ENCODE measurements at places on chromosomes 6 and 20.
A peak's percentile ranks its signal among the peaks of the same experiment; 100 is the strongest.

- DNase-seq = no peak
Measured at GRCh38 chr6:15475872-15476271, 187.0 kb downstream of the DTNBP1 start.

DNA sequence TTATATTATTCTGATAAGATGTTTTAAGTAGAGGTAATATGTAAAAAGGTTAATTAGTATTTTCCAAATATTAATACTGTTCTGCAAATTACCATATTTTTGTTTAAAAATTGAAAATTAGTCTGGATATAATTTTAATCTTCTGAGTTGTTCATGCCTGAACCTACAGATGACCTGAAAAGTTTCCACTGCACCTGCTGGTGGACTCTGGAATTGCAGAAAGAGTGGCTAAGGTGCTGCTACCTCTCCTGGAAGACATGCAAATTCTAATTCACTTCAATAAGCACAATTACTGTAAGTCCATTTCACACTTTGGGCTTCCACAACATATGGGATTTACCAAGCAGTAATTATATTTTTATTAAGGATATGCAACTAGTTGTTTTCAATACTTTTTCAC is 77.7 kb upstream of the OLIG3 start:
- DNase-seq = peak; percentile 73

GRCh38 chr20:51127713-51128112 is 104.8 kb upstream of the KCNG1 start:
- no peak for DNase-seq

DNA sequence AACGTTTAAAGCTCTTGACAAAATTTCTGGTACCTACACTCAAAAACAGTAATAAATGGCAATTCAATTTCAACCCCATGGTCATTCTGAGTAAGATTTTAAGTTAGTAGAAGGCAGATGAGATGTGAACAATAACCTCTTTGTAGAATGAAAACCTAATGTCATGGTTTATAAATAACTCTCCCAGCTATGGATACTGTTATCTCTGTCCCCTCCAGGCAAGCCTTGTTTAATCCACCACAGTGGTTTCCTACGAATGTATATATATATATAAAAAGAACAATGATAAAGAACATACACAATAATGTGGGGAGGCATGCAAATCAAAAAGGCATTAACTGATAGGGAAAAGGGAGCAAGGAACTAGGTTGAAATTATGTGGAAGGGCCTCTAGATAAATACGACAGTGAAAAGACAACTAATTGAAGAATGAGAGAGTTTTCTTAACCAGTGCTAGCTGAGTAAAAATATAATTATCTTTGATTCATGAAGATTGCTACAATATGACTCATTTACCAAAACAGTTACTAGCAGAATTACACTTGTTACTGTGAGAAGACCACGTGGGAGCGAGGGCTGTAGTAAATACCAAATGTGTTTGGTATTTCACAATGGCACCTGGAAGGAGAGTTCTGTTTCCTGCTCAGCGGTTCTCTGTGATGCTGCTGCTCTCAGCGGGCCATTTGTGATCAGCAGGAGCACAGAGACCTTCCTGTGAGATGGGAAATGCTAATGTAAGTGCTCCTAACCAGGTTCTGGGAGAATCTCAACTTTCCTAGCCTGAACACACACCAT is 173.7 kb downstream of the MBOAT1 start:
- peak; percentile 78 for DNase-seq

DNA sequence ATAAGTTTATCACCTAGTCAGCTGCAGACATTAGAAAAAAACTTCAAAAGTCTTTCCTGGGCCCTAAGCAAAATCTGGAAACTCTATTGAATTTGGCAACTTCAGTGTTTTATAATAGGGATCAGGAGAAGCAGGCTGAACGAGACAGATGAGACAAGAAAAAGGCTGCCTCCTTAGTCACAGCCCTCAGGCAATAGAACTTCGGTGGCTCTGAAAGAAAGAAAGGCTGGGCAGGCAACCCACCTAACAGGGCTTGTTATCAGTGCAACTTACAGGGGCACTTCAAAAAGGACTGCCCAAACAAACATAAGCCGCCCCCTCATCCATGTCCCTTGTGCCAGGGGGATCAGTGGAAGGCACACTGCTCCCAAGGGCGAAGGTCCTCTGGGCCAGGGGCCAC is 657.9 kb upstream of the HS3ST5 start:
- no peak for DNase-seq

- no peak for DNase-seq
Measured at GRCh38 chr6:84050408-84050807, 16.8 kb downstream of the MRAP2 start.

GRCh38 chr6:162092816-162093502 is 634.6 kb downstream of the PRKN start:
- DNase-seq = no peak

- DNase-seq = no peak
Measured at GRCh38 chr6:128883906-128884305, 968 bp downstream of the LAMA2 start.

- DNase-seq = no peak
Measured at GRCh38 chr6:89406141-89406540, 5.9 kb downstream of the RRAGD start.

- no peak for DNase-seq
Measured at GRCh38 chr20:62554214-62554897, 78.6 kb upstream of the GATA5 start.

- no peak for DNase-seq
Measured at GRCh38 chr20:35369804-35370203, 42.0 kb downstream of the UQCC1 start.

DNA sequence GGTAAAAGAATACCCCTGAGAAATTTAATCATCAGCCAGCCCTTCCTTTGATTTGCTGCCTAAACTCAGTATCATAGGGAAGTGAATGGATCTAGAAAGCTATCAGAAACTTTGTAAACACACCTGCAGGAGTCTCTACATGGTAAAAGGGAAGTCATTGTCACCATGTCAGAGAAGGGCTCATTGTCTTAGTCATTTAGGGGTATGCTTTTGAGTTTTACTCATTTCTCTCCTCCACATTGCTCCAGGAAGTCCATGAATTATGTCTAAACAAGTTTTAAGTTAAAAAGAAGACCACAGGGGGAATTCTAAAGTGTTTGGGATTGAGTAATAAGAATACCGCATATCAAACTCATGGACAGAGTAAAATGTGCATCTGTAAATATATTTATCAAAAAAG is 2.5 kb downstream of the SLC17A1 start:
- DNase-seq = no peak

GRCh38 chr6:90144396-90144795 is 152.2 kb downstream of the BACH2 start:
- DNase-seq = no peak

DNA sequence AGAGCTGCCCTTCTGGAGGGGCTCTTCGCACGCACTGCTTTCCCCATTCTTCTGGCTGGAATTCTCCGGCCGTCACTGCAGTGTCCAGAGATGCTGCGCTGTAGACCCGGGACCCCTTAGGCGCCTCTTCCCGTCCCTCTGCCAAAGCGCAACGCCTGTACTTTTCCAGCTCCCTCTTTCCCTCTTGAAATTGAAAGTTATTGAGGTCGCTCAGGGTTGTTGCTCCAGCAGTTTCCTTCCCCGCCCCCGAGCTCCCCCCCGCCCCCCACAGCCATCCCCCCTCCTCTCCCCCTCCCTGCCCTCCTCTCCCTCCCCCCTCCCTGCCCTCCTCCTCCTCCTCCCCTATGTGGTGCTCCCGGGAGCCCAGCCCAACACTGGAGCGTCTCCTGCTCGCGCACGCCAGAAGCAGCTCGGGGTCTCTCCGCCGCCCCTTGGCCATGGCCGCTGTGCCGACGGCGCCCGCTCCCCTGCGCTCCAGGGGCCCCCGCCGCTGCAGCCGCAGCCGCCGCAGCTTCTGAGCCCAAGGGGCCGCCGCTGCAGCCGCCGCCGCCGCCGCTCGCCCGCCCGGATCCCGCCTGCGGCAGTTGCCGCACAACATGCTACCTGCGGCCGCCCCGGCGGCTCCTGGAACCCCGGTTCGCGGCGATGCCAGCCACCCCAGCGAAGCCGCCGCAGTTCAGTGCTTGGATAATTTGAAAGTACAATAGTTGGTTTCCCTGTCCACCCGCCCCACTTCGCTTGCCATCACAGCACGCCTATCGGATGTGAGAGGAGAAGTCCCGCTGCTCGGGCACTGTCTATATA is at the start of gene RSPO3:
RSPO3 (plus strand) TSS at position 374 of the 804 bp plus-strand sequence. CDS start 522 bp downstream, outside the sequence.
- peak; percentile 9 for DNase-seq

GRCh38 chr6:79373880-79374279 is 139.4 kb upstream of the HMGN3 start:
- DNase-seq = peak; percentile 11

DNA sequence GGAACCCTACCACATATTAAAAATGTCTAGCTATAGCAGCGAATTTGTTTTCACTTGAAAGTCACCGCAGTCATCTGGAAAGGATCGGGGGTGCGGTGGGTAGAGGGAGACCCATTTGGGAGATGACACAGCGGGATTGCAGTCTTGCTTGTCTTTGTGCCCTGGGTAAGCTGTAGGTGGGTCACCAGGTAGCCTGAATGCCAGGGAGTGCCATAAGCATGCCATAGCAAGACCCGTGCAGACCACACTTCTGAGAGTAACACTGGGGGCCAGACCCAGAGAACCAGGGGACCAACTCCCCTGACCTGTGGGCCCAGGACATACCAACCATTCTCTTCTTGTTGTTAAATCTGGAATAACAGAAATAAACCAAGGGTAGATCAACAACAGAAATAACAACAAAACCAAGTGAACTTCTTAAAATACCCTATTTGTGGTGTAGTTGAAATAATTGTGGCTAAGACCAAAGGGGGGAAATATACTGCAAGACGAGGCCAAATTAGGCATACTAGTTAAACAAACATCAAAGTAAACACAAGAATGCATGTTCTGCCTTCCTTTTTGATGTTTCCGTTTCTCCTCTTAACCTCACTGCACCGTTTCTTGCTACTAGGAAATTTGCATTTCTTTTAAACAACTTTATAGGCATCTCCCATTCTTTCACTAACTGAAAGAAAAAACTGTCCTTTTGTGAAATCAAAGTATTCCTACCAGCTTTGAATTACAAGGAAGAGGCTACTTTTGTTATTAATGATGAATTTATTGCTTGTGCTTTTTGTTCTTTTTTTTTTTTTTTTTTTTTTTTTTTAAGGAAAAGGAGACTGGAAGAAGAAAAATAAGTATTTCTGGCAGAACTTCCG is 128.2 kb downstream of the SASH1 start:
- DNase-seq = no peak

DNA sequence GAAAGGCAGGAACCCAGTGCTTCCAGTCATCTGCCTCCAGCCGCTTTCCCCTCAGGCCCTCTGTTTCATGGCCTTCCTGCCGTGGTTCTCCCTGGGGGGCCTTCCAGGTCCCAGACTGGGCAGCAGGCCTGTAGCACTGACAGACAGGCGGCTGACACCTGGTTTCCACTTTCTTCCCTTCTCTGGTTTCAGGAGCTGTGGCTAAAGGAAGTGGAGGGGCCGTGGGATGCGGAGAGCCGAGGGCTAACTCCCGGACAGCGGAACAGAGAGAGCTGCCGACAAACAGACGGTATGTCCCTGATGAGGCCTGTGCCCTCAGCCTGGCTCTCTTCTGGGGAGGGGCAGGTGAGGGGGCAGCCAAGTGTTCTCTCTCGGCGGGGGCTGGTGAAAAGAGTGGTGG is 12.5 kb downstream of the LRRC73 start:
- DNase-seq = no peak

GRCh38 chr20:37144856-37145404 is 34.2 kb upstream of the RPN2 start:
- peak; percentile 3 for DNase-seq

- DNase-seq = peak; percentile 65
Measured at GRCh38 chr20:44651684-44652423, at the start of gene ADA. TSS of gene ADA (minus strand) at chr20:44651699. CDS start at chr20:44651607, 92 bp downstream.

DNA sequence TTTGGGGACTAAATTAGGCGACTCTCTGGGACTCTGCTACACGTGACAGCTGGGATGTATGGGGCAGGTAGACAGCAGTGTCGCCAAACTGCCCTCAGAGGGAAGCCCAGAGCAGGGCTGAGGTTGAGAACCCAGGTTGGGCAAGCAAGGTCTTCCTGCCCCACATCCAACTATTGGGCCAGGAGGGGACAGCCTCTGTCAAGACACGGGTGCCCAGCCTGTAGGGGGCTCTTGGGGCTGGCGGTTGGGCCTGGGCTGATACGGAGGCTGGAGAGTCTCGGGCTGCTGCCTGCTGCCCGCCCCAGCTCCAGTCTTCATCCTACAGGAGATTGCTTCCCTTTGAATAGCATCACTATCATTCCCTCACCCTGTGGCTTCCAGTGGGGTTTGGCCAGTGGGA is 33.3 kb downstream of the CPNE5 start:
- no peak for DNase-seq

GRCh38 chr6:84921891-84922290 is 157.5 kb upstream of the TBX18 start:
- DNase-seq = no peak

GRCh38 chr6:39084506-39084905 is 30.5 kb downstream of the SAYSD1 start:
- DNase-seq = no peak

- DNase-seq = peak; percentile 53
Measured at GRCh38 chr20:50286609-50287008, 96.0 kb downstream of the CEBPB start.

DNA sequence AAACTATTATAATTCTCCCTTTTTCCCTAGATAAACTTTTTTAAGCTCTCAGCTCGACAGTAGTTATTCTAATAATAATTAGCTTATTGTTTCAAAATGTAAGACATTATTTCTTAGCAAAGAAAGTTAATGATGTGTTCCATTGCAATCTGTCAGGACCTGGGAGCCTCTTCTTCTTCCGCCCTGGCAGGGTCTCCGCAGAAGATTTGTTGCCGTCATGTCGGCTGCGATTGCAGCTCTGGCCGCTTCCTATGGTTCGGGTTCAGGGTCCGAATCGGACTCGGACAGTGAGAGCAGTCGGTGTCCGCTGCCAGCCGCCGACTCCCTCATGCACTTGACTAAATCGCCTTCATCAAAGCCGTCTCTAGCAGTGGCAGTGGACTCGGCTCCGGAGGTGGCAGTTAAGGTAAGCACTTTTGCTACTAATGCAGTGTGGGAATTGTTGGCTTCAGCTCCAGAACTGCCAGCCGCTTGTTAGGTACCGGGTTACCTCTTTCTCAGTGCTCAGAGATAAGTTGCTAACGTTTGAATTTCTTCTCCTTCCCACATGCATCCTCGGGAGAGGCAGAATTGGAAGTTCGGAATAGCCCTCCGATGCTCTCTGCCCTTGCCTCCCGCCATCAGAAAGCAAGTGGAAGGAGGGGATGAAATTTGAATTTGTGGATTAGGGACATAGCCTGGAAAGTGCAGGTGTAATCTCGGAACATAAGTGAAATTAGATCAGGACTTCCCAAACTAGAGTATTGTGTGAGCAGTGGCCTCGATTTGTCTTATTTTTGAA is at the start of gene CDC40:
CDC40 (plus strand) TSS at position 200 of the 781 bp plus-strand sequence; CDS start at position 218, 18 bp downstream.
- DNase-seq = no peak

DNA sequence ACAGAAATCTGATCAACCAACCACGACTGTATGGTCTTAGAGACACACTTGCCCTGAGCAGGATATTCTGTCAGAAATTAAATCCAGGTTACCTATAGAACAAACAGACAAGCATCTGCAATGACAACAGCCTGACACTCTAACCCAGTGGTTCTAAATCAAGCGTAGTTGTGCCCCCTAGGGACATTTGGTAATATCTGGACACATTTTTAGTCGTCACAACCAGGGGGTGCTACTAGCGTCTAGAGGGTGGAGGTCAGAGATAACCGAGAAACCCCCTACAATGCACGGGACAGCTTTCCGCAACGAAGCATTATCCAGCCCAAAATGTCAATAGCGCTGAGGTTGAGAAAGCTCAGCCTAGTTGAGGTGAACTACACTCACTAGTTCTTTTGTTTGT is 32.3 kb downstream of the ID4 start:
- DNase-seq = no peak

- DNase-seq = no peak
Measured at GRCh38 chr6:88864359-88865054, 98.9 kb downstream of the RNGTT start.

- no peak for DNase-seq
Measured at GRCh38 chr6:118603372-118603771, 48.0 kb downstream of the CEP85L start.

Measured in MCF 10A (cell line).